Mammary epithelial cell (primary cell): ENCODE measurements at places on chromosomes 4 and X. TPM values are rescaled to one million over a fixed set of nuclear protein-coding genes. Genes with fewer than 3 reads are reported as not detected.

DNA sequence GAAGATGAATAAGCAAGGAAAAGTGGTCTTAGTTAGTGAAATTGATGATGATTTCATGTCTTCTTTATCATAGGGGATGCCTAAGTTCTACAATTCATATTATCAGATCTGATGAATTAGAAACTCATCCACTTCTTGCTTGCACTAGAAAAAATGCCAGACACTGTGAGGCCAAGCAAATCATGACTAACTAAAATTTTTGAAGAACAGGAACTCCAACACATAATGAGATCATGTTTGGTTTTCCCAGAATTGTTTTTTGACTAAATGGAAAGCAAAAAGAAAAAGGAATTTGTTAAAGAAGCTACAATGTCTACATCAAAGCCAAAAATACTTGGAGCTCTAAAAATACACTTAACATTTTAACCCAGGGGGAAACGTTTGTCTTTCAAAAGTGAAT, 120.4 kb downstream of the ARSF start:
- DNase-seq = no peak

The TMEM175 gene
- polyA plus RNA-seq = 13.8 TPM

DNA sequence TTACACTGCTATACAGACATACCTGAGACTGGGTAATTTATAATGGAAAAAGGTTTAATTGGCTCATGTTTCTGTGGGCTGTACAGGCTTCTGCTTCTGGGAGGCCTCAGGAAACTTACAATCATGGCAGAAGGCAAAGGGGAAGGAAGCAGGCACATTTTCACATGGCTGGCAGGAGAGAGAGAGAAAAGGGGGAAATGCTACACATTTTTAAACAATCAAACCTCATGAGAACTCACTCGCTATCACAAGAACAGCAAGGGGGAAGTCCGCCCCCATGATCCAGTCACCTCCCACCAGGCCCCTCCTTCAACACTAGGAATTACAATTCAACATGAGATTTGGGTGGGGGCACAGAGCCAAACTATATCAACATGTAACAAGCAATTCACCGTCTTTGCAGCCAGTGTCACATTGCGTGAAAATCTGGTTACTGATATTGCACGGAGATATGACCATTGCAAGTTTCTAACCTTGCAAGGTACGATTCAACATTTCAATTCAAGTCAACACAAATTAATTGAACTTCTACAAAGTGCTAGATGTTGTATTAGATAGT, 61.7 kb upstream of the RELL1 start:
- DNase-seq = no peak

The PABPC1L2A gene
- not detected for polyA plus RNA-seq

- DNase-seq = no peak
Observed at GRCh38 chr4:92634882-92635281, 331.1 kb downstream of the GRID2 start.

- no peak for DNase-seq
Observed at GRCh38 chrX:330726-331150, 12.1 kb upstream of the GTPBP6 start.

- no peak for DNase-seq
Observed at GRCh38 chr4:19278665-19279064, 973.0 kb upstream of the SLIT2 start.

DNA sequence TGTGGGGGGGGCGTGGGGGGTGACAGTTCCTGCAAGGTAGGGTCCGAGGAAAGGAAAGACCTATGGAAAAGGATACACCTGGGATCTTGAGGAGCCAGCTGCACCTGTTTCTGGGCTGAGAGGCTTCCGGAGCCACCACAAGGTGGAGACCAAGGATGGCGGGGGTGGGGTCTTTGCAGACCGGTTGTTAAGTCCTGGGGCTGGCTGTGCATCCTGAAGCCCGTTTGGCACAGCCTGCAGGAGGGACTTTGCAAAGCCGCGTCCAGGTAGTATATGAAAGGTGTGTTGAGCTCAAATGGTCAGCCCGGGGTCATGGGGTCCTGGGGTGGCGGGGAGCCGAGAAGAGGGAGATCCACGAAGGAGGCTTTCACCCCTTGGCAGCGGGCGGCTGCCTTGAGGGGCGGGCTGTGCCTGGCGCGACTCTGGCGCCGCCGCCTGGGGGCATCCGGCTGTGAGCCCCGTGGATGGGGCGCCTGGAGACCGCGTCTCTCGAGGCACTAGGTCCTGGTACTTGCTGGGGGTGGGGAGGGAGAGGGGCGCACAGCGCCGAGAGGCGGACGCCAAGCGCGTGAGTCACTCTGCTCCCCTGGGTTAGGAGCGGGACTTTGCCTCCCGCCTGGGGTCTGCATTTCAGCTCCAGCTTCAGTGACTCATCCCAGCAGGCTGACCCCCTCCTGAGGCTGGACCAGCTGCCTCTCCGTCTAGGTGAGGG, 58.2 kb upstream of the DYNLT3 start:
- DNase-seq = no peak

DNA sequence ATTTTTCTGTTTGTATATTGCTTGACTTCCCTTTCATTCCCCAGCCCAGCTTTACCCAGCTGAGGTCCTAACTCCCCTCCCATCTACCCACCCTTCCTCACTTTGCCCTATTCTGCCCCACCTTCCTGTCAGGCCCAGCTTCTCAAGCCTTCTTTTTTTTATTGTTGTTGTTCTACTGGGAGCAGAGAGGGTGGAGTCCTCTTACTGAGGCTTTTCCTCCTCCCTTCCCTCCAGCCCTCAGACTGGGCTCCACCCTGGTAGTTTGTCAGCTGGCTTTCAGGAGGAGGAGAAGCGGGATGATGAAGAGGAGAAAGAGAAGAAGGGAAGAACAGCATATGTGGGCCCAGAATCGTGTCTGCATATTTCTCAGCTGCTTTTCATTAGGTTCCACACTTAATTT, 3.2 kb upstream of the KLF8 start:
- no peak for DNase-seq

- DNase-seq = no peak
Observed at GRCh38 chr4:137703195-137703594, 170.9 kb upstream of the PCDH18 start.

GRCh38 chrX:47166126-47166525, 21.1 kb downstream of the RBM10 start:
- DNase-seq = no peak

DNA sequence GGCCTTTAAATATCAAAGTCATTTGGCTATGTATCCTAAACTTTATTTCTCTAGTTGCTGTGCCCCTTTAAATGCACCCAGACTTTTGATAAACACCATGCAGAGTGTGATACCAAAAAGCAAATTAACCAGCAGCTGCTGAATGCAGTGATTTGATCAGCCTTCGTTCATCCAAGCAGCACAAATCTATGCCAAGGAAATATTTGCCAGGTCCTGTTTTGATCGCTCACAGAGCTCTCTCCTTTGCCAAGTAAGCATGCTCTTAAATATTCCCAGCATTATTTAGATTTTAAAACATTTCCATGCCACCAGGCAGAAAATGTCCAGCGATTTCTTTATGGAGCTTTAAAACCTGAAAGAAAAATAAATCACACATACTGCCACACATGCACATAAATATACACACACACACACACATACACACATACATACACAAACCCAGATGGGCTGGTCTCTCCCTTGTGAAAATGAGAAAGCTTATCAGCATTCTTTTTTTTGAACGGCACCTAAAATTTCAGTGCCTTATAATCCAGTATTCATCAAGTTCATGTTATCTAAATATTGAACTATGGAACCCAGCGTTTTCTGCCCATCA, 35.7 kb downstream of the BTC start:
- no peak for DNase-seq

- DNase-seq = no peak
Observed at GRCh38 chr4:152684007-152684406, 4.2 kb upstream of the TMEM154 start.

The TMPRSS11A gene
- polyA plus RNA-seq = not detected

GRCh38 chrX:100871594-100872560, 2.3 kb downstream of the NOX1 start:
- no peak for DNase-seq

GRCh38 chr4:79306795-79307194, 19.1 kb downstream of the NAA11 start:
- no peak for DNase-seq

The BRS3 gene
- not detected for polyA plus RNA-seq

DNA sequence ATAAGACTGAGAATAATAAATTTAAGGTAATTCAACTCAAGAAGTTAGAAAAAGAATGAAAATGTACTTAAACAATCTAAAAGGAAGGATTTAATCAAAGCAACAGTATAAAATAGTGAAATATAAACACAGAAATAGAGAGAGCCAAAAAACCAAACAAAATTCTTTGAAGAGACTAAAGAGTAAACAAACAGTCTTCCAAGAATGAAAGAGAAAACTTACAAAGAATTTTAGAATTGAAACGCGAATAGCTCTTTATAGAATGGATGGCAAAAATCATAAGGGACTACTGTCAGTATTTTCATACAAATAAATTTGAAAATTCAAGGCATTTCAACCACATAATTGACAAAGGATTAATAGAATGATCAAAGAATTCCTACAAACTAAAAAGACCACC, 41.7 kb downstream of the VEGFC start:
- no peak for DNase-seq

The LDB2 gene
- not detected for polyA plus RNA-seq

The SLITRK2 gene
- not detected for polyA plus RNA-seq

GRCh38 chr4:112099701-112100297, 45.5 kb upstream of the FAM241A start:
- DNase-seq = peak; percentile 37

The HSPA4L gene
- 16.7 TPM for polyA plus RNA-seq

DNA sequence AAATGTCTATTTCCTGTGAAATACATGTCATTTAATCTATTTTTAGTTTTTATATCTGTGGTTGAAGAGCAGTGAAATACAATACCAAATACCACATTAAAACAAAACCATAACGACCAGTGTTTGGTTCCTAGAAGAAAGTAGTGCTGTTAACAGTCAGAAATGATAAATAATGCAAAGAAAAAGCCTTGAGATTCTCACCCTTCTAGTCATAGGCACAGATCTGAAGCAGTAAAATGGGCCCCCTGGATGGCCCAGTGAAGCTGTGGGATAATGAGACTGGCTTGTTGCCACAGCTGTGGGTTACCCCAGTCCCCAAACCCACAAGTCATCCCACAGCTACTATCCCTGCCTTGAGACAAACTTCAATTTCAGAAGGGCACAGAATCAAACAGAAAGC, 137.3 kb upstream of the RPL34 start:
- no peak for DNase-seq

The GPAT3 gene
- polyA plus RNA-seq = 11.3 TPM

GRCh38 chrX:72662020-72662747, 51.9 kb downstream of the PHKA1 start:
- no peak for DNase-seq

- no peak for DNase-seq
Observed at GRCh38 chrX:110015915-110016314, 13.0 kb downstream of the TMEM164 start.

DNA sequence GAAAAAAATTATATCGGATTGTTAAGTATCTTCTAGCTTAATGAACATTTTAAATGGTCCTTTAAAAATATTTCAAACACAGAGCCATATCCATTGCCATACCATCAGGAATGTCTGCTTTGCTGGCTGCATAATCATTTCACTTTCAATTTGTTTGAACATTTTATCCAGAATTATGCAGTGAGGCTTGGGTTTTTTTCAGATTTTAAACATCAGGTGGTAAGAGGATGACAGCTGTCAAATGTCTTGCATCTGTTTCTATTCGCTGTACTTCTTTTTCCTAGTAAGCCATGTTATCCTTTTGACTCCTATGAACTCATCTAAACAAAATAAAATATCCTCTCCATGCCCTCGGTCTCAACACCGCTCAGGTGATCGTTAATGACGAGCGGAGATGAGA, 802 bp downstream of the RFC1 start:
- DNase-seq = no peak

GRCh38 chr4:55754754-55755350, 64.7 kb upstream of the EXOC1L start:
- peak; percentile 72 for DNase-seq

The MAGEA9B gene
- not detected for polyA plus RNA-seq

DNA sequence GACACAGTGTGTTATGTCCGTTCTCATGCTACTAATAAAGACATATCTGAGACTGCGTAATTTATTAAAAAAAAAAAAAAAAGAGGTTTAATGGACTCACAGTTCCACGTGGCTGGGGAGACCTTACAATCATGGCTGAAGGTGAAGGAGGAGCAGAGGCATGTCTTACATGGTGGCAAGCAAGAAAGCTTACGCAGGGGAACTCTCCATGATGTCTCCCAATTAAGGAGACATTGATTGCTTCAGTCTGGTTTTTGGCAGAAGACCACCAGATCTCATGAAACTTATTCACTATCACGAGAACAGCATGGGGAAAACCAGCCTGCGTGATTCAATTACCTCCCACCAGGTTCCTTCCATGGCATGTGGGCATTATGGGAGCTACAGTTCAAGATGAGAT, 221.8 kb downstream of the ASMT start:
- no peak for DNase-seq

The TMEM144 gene
- 4.1 TPM for polyA plus RNA-seq

DNA sequence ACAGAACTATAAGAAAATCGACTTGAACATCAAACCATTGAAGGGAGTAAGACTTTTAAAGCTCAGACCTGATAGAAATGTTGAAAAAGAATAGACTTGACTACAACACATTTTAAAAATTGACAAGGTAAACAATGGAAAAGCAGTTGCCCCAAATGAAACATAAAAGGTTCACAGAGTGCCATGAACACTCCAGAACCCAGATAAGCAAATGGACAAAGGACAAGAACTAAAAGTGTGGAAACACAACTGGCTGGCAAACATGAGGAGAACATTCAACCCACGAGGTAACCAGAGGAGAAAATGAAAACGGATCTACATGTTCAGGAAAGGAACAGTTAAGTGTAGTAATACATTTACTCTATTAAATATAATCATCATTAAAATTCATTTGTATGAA, 26.5 kb downstream of the SCARB2 start:
- no peak for DNase-seq

The CPE gene
- 8.3 TPM for polyA plus RNA-seq

DNA sequence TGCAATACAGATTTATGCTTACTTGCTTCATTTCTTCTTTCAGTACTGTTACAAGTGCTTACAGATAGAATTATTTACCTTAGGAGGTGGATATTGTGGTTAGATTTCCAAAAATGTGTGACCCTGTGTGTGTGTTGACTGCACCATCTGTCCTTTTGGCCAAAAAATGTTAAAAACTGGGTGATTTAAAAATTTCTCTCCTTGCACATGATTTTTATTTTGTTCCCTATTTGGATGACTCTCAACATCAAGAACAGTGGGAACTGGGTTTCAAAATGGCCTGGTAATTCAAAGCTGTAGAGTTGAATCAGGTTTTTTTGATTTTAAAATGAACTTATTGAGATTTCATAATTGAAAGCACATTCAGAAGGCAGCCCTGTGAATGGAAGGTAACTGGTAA, 1132.9 kb downstream of the RAPGEF2 start:
- DNase-seq = no peak

The KIAA1210 gene
- not detected for polyA plus RNA-seq

The TRIML2 gene
- 0.23 TPM for polyA plus RNA-seq

DNA sequence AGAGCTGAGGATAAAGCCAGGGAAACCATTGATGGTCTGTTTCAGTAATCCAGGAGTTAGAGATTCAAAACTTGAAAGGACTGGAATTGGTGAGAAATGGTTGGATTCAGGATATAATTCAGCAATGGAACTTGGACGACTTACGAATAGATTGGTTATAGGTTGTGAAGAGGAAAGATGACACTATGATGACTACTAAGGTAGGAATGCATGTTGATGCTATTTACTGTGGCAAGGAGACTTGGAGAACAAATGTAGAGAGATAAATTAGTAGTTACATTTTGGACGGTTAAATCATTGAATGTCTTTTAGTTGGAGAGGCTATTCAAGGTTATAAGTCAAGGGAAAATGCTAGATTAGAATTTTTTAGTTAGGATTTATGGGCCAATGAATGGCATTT, 365.4 kb upstream of the TECRL start:
- DNase-seq = peak; percentile 46

GRCh38 chr4:24513718-24514117, 70.6 kb downstream of the DHX15 start:
- DNase-seq = no peak
